Nucleus accumbens (tissue), 56 donors: ENCODE measurements at places on chromosomes 3 and 15.

DNA sequence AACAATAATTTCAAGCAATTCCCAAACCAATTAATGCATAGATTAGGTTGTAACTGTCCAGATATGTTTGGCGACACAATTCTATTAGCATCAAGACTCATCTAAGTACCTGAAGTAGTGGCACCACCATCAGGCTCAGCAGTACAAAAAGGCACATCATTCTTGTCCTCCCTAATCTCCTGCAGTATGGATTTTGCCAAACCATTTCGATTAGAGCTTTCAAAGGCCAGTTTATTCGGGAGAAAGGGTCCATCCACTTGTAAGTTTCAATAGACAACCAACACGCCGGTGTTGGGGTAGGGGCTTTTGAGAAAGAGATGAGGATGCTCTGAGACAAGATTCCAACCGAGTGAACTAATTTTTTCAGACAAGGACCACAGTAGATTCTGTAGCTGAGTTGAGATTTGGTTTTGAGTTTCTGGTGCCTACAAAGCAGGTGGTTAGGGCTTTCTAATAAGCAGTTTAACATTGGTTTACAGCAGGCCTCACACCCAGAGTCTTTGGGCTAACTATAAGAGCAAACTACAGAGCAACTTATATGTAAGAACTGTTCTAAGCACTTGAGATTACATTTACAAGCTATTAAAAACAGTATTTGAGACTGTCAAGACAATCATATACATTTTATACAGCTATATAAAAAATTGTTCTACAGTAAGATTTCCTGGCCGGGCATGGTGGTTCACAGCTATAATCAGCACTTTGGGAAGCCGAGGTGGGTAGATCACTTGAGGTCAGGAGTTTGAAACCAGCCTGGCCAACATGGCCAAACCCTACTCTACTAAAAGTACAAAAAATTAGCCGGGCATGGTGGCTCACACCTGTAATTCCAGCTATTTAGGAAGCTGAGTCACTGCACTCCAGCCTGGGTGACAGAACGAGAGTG lies 4.5 kb downstream of the RPL22L1 start:
- no peak for DNase-seq

- no peak for DNase-seq
Observed at GRCh38 chr3:66709532-66709931, 208.7 kb upstream of the LRIG1 start.

GRCh38 chr3:109117939-109118338 lies at the start of gene MORC1:
MORC1 (minus strand) TSS chr3:109118134; CDS start chr3:109118059, 75 bp downstream.
- no peak for DNase-seq

- DNase-seq, result peak; percentile 39
Observed at GRCh38 chr3:129599607-129600006, 6.9 kb downstream of the PLXND1 start.

DNA sequence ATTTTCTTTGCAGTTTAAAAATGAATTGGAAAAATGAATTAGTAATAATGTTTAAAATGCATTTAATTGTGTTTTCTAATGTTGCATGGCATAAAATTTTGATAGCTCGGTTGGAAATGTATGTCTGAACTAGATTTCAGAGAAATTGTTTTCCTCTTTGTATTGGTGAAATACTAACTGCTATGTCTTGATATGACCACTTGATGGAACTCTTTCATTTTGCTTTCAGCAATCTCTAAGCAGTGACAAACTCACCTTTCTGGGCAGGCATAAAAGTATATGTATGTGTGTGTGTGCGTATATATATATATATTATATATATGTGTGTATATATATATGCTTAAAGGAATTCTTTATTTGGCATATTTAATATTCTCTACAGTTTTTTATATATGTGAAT lies 239.3 kb upstream of the ZNF717 start:
- no peak for DNase-seq

GRCh38 chr3:115217678-115218451 lies 70.8 kb upstream of the ZBTB20 start:
- no peak for DNase-seq

GRCh38 chr15:41984622-41985021 lies 12.3 kb upstream of the EHD4 start:
- no peak for DNase-seq
